ENCODE measurements at places on chromosomes 11 and 22.

DNA sequence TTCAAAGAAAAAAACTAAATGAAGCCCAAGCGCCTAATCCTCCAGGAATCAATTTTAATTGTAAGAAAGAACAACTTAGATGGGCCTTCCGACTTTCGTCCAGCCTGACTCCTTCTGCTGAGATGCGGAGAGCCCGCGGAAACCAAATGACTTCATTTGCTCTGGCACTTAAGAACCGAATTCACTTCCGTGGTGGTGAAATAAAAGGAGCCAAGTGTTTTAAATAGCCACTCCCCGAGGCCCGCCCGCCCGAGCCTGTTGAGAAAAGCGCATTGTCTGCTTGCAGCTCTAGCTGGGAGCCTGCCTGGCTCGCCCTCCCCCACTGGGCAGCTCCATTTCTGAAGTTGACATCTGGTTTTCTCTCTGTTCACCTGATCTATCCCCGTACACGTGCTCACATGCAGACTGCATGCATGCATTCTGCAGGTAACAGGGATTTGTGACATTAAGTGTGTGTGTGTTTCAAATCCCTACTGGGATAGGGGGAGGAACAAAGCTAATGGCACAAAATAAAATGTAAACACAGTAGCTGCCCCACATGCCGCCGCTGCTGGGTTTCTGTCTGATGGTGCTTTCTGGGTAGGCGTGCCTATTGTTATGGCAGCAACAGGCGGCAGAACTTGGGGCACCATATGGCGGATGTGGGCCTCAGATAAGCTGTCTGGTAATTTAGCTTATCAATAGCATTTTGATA is 6.2 kb downstream of the TEAD1 start:
- DNase-seq: no peak

DNA sequence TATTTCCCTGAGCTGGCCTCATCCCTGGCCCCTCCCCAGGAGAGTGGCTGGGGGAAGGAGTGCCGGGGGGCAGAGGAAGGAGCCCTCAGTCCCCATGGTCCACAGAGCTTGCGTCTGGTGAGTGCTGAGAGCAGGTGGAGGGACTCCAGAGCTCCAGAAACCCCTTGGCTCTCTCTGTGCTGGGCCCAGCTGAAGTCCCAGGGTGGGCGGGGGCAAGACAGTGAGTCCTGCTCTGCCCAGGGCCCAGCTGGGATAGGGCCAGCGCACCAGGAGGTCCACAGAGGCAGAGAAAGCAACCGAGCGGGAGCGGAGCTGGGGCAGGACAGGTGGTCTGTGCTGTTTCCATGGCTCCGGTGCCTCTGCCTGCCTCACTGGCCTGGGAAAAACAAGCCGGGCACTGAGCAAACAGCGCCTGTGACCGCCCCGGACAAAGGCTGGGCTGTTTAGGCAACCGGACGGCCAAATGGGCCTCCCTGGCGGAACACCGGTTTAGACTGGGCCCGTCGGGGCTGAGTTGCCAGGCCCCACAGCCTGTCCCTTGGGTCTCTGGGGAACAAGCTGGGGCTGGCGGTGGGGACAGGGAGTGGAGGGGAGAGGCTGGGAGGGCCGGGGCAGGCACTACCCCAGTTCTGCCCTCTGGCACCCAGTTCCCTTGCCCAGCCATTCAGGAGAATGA is 34.1 kb upstream of the WNT7B start:
- no peak for DNase-seq

DNA sequence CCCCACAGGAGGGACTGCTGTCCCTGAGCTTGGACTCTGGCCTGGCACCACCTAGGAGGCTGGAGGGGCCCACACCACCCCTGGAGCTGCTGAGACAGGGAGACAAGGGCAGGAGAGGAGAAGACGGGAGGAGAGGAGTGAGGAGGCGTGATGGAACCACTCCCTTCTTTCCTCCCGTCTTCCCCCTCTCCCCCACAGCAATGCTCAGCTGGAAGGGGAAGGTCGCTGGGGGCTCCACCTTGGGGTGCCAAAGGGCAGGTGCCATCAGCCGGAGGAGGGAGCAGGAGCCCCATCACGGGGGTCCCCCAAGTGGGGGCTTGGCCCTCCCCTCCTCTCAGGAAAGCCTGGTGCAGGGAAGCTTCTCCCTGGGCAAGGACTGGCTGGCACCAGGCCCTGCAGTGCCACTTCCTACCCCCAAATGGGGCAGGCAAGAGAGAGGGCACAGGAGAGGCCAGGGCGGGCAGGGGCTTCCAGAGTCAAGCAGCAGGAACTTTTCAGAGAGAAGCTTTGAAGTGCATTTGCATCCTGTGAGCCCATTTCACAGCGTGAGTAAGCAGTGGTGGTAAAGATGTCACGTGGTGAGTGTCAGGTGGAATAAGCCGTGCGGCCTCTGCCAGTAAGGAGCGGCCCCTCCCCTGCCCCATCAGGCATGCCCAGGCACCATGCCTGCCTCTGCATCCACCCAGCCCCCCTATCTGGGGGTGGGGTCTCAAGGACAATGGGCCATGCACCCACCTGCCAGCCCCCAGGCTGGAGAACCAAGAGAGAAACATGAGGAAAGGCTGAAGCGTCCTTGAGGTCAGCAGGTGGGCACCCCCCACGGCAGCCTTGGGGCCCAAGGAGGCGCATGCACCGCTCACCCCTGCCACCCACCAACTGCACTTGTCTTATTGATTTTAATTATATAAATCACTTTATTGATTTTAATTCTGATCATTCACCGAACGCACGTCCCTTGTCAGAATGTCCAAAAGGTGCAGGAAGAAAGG is 4.9 kb downstream of the IGF2 start:
- no peak for DNase-seq

- DNase-seq: no peak
Measured at GRCh38 chr11:115660030-115660805, 156.0 kb upstream of the CADM1 start.

- no peak for DNase-seq
Measured at GRCh38 chr22:35099883-35100282, 33.9 kb downstream of the ISX start.

DNA sequence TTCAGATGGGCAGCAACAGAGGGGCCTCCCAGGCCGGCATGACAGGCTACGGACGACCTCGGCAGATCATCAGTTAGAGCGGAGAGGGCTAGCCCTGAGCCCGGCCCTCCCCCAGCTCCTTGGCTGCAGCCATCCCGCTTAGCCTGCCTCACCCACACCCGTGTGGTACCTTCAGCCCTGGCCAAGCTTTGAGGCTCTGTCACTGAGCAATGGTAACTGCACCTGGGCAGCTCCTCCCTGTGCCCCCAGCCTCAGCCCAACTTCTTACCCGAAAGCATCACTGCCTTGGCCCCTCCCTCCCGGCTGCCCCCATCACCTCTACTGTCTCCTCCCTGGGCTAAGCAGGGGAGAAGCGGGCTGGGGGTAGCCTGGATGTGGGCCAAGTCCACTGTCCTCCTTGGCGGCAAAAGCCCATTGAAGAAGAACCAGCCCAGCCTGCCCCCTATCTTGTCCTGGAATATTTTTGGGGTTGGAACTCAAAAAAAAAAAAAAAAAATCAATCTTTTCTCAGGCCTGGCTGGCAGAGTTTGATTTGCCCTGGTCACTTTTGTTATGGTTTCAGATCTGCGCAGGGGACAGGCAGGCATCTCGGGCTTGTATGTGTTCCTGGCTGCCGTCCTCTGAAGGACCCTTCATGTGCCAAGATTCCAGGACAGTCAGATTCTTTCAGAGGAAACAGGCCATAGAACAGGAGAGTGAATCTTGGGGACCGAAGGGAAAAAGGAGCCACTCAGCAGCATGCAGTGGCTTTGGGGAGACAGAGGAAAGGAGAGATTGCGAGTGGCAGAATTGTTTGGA is 5.3 kb downstream of the TAGLN start:
- DNase-seq: no peak

- DNase-seq: no peak
Measured at GRCh38 chr22:17810570-17811116, 36.4 kb upstream of the BID start.

DNA sequence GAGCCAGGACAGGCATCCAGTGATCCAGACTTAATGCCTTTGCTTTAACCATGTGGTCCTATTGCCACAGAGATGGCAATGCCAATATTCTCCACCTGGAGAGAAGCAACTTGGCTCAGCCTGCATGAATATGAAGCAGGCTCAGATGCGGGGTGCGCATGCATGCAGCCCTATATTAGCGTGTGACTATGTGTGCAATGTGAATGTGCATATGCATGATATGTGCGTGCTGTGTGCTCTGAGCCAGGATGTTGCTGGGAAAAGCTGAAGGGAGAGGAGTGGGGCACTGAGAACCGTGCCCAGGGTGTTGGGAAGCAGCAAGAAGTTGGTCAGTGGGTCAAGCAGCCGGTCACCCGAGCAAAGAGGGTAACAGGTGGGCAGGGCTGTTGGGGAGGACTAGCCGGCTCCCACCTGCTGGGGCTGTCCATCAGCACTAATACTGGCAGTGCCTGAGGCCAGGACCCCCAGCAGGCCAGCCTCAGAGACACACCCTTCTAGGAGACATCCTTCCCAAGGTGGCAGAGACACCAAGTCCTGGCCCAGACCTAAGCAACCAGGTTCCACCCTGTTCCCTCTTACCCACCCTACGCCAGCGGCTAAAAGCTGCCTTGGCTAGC is 24.8 kb upstream of the MYOD1 start:
- DNase-seq: no peak

GRCh38 chr11:57349491-57350274 is 11.5 kb downstream of the P2RX3 start:
- peak; percentile 60 for DNase-seq

GRCh38 chr11:35166369-35167360 is 27.7 kb downstream of the CD44 start:
- peak; percentile 48 for DNase-seq

- no peak for DNase-seq
Measured at GRCh38 chr11:91804042-91804441, 420.6 kb upstream of the FAT3 start.

GRCh38 chr22:27011133-27011532 is 353.7 kb downstream of the MIAT start:
- no peak for DNase-seq

All from CD4-positive, alpha-beta T cell treated with Interleukin-15 for 4 hours (primary cell).